ENCODE measurements at places on chromosomes 3 and 15.

DNA sequence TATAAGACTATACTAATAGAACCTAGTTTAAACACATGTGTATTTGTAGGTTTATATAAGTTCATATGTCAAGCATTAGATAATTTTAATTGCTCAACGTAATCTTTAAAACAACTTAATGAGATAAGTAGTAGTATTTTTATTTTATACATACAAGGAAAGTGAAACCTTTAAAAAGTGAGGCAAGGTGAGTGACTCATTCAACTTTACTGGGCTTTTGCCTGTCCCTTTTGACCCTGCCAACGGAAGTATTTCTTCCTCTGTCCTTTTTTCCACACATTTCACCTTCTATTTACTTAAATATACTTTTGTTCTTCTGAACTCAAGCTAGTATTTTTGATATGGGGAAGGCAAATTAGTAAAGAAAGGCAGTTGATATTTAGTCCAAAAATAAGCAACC lies 78.5 kb downstream of the KBTBD8 start:
- no peak for DNase-seq

GRCh38 chr3:99789011-99789721 lies 28.5 kb upstream of the CMSS1 start:
- DNase-seq = no peak

DNA sequence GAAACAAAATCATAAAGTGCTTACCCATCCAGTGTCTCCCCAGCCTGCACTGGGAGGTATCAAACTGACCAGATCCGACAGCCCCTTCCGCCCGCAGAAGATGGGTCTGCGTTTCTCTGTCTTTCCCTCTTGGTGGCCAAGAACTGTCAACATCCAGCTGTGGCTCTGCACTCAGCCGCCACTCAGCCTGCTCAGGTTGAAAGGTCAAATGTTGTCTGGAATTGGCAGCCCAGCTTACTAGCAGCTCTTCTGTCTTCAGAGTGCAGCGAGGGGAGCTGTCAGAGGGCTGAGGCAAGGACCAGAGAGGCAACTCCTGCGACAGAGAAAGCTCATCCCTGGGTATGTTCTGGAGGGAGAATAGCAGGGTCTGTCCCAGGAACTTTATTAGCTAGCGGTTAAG lies 45.4 kb downstream of the GOLGA6L2 start:
- no peak for DNase-seq

- no peak for DNase-seq
These were observed 49.5 kb downstream of the MYLK start for GRCh38 chr3:123834631-123835030.

DNA sequence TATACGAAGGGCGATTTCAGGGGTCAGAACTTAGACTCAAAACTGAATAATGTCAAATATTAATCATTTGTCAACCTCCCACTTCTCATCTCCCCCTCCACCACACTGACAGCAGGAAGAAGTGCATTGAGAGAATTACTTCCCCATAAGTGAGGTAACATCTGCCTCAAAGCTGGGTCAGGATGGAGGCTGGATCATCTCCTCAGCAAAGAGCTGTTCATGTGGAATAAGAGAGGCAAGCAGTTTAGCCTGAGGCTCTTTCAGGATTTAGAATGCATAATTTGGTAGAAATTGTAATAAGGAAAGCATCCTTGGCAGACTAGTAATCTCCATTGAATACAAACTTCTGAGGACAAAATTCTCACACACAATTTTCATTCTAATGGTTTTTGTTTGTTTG lies 512.1 kb downstream of the ROBO1 start:
- DNase-seq = no peak

DNA sequence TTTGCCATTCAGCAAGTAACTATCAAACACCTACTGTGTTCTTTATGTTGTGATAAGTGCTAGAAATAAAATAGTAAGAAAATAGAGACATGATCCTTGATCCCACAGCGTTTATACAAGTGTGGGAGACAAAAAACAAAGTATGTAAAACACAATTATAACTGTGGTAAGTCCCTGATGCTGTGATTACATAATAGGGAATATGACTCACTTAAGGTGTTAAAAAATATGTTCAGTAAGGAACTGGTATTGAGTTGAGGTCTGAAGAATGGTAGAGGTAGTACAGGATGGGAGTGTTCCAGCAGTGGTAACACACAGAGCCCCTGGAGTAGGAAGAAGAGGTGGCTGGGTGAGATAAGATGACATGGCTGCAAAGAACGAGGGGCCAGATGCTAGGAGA lies 132.1 kb upstream of the TMC3 start:
- no peak for DNase-seq

GRCh38 chr3:140052771-140053702 lies 118.1 kb downstream of the CLSTN2 start:
- DNase-seq = no peak

DNA sequence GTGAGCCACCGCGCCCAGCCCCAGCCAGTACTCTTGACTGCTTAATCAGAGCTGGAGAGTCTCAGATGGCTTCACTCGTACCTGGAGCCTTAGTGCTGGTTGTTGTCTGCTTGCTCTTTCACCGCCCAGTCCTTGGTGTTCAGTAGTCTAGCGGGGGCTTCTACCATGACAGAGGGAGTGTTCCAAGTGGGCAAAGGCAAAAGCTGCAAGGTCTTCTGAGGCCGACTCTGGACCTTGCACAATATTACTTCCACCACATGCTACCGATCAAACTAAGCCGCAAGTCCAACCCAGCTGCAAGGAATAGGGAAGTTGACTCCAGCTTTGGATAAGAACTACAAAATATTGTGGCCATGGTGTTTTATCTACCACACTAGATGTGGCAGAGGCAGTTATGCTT lies 6.6 kb downstream of the PARL start:
- DNase-seq = no peak

- DNase-seq = no peak
These were observed 25.3 kb downstream of the ADGRG7 start for GRCh38 chr3:100634493-100635272.

GRCh38 chr3:112811131-112811884 lies 35.4 kb downstream of the CD200R1L start:
- no peak for DNase-seq

GRCh38 chr3:189724356-189724755 lies 93.2 kb downstream of the TP63 start:
- DNase-seq = no peak

DNA sequence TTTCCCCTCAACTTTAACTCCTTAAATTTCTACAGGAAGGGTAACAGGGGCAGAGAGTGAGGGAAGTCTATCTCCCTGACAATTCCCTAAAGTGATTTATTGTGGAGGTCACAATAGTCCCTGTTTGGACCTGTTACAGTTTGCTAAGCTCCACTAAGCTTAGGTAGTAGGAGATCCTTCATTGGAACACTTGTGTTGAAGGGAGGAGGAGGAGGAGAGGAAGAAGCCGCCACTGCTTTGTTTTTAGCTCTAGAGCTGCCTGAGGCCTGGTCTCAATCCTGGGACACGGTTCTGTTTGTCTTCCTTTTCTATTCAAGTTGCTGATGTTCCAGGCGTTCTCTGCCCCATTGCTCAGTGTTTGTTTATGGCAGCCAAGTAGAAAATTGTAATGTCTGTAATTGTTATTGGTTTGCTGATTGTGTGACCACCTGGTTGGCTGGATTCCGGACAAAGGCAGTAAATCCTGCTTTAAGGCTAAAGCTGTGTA lies 48.4 kb downstream of the HES1 start:
- no peak for DNase-seq

DNA sequence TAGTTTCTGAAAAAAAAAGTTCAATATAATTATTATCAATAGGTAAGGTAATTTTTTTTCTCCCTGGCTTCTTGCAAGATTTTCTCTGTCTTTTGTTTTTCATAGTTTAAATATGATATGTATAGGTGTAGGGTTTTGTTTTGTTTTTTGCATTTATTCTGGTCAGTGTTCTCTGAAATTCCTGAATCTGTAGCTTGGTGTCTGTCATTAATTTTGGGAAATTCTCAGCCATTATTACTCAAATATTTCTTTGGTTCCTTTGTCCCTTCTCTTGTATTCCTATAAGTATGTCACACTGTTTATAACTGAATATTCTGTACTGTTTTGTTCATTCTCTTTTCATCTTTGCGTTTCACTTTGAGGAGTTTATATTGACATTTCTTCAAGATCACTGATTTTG lies 22.1 kb downstream of the IQCH start:
- no peak for DNase-seq

GRCh38 chr3:79871656-79872055 lies 103.9 kb upstream of the ROBO1 start:
- DNase-seq = no peak

DNA sequence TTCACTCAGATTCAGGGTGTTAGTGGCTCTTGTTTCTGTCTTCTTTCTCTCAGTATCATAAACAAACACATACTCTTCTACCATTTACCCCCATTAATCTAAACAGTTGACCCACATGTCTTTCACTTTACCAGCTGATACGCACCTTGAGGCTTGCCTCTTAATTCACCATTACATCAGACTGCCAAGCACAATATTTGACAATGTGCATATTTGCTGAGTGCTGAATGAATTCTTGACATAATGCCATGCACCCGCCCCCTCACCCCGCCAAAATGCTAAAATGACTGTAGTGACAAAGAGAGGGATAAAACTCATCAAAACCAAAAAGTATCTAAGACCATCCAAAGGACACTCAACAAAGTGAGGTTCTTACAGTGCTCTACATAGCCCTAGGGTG lies 57.4 kb downstream of the NGLY1 start:
- DNase-seq = no peak

- DNase-seq = no peak
These were observed 41.6 kb downstream of the GADL1 start for GRCh38 chr3:30852833-30853232.

- no peak for DNase-seq
These were observed 97.1 kb downstream of the MEGF11 start for GRCh38 chr15:66156310-66156975.

All from suprapubic skin (tissue), 4 donors.